OCI-LY7 (cell line): ENCODE measurements at places on chromosomes 3 and 15. TPM values are rescaled to one million over a fixed set of nuclear protein-coding genes. Genes with fewer than 3 reads are reported as not detected.

The RFTN1 gene
- 138 and 152 TPM in 2 replicates for total RNA-seq

The ADAMTS17 gene
- not detected in 2 replicates for total RNA-seq

The ZDHHC23 gene
- total RNA-seq: 44.4 and 51.9 TPM in 2 replicates

The C3orf62 gene
- 11.3 and 11.7 TPM in 2 replicates for total RNA-seq

The SLC22A14 gene
- total RNA-seq: not detected in 2 replicates
